Brain microvascular endothelial cell (primary cell): ENCODE measurements at places on chromosomes 6 and 20.

GRCh38 chr20:5822569-5822968 lies 72.4 kb downstream of the SHLD1 start:
- no peak for DNase-seq

GRCh38 chr6:117677553-117678141 lies 2.4 kb downstream of the NUS1 start:
- DNase-seq = peak; percentile 72

- no peak for DNase-seq
These were observed 12.4 kb upstream of the HDGFL1 start for GRCh38 chr6:22557007-22557406.

DNA sequence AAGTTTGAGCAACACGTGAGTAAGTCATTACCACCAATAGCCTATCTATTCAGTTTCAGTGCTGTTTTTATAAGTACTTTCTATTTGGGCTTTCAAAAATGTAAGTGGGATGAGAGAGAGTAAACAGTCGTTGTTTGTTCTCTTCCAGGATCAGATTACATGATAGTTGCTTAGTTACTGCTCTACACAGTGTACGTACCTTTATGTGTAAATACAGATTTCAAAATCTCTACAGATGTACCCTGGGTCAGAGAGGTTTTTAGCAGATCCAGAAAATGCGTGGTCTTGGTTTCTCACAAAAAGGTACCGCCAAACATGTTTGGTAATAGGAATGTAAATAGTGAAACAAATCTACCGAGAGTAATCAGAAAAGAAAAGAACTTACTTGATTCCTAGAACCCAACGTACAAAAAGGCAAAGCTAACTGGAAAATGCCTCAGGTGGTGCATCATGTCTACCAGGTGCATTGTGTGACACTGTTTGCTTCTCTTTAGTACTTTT lies 421.1 kb downstream of the BCKDHB start:
- no peak for DNase-seq

DNA sequence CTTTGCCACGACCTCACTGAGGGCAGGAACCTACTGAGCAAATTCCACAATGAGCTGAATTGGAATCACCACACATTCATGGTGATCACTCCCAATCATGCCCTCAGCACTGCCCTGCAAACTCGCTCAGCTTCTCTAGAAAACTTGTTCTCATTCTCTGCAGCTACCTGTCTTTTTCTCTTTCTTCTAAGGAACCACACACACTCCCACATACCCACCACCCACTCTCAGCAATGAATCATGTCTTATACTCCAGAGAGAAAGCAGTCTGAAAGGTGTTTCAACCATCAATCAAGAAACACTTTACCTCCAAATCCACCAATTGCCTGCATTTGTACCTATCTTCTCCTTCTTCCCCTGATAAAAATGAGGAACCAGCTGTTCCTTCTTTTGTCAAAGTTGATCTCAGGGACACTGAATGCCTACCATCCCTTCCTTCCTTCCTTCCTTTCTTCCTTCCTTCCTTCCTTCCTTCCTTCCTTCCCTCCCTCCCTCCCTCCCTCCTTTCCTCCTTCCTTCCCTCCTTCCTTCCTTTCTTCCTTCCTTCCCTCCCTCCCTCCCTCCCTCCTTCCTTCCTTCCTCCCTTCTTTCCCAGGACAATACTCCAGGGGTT lies 84.6 kb upstream of the SGK1 start:
- DNase-seq = no peak

GRCh38 chr6:16419636-16420336 lies 181.4 kb downstream of the GMPR start:
- DNase-seq = no peak

GRCh38 chr6:105967917-105968602 lies 118.1 kb upstream of the PRDM1 start:
- no peak for DNase-seq

DNA sequence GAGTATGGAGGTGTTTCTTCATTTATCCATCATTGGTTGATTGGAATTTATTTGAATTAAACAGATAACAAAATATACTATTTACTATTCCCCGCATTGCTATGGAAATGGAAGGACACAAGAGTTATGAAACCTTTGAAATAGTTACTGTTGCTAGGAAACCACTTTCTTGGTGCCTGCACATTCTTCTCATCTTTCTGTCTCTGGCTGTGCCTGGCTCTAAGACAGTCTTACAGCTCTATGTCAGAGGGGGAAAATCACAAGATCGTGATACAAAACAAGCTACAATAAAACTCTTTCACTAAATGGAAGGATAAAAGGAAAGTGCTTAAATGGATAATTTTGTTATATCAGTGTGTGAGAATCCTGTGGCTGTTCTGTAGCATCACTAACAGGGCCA lies 453.0 kb downstream of the LMBRD1 start:
- DNase-seq = no peak

DNA sequence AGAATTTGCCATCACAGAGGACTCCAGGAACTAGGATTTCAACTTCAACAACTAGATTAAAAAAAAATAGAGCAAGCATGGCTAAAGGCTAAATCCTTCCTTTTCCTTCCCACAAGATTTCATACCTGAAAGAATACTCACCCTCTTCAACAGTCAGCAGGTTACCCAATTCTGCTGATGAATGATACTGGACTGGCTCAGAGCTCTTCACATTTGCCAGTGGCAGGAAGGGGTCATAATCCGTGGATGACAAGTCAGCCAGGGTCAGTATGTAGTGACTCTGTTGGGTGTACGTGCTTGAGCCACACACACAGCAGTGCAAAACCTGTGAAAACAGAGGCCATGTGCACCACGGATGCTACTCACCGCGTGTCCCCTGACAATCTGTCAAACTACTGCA lies 152.9 kb downstream of the INSM1 start:
- no peak for DNase-seq

DNA sequence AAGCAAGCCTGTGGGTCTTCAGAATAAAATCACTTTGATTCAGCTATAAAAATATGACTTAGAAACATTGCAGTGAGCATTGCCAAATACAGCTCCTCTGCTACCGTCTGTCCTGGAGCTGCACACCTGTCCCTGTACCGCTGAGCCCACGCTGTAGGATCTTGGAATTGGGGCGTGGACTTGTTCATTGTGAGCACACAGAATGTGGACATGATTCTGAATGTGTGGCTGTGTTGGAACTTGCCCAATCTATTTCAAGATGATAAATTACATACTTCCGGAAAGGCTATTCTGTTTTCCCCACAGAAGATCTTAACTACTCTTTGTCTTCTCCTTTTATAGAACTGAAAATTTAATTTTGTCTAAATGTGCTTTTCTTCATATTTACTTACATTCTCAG lies 107.3 kb downstream of the UST start:
- DNase-seq = no peak
